ENCODE measurements at places on chromosomes 4 and X.

DNA sequence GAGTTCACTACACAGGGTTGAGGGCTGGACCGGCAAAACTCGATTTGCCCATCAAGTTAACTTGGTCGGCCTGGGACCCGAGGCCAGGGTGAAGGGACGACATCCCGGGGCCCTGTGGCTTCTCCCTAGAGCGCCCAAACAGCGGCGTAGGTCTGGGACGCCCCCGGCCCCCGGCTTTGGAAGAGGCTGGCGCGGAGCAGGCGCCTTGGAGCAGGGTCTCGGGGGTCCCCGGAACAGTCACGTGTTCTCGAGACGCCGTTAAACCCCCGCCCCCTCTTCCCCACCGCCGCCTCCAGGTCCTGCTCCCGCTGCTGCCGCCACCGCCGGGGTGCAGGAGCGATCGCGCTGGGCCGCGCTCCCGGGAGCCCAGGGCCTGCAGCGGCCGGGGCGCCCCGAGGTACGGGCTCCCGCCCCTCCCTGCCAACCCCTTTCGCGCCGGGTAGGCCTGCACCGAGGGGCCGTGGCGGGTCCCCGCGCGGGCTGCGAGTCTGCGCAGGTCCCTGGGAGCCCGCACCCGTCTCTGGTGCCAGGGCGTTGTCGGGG lies at the start of gene NPY5R:
NPY5R (plus strand) TSS at position 289 of the 543 bp plus-strand sequence. CDS start 6,382 bp downstream, outside the sequence.
- no peak for DNase-seq

DNA sequence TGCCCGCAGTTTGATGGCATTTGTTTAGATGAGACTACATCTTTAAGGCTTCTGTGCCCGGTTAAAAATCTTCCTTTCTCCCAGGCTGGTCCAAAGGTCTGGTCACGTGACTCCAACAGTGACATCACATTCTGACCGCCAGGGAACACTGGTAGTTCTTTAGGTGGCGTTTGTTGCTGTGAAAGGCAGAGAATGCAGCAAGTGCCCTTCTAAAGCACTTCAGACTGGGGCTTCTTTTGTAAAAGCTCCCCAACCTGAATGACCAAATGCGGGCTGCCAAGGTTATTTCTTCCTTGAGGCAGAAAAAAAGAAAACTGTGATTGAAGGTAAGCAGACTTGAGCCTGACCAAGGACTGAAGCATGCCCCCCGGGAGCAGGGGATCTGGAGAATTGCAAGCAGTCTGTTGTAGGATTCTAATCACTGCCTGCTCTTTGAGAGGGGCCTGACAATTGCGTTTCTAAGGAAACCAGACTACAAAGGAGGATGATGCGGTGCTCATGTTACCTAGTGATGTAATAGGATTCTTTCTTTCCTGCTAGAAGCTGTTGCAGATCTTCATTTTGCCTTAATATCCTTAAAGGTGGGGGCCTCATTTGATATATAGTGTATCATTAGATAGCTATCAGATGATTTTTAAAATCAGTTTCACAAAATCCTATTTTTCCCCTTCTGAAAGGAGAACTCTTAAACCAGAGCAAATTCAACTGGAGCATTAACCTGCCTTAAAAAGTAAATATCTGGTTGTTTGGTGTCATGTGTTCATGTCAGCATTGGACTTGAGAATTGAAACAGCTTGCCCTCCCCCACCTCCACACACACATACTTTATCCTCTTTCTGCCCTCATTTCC lies 133.1 kb downstream of the AKAP4 start:
- DNase-seq = peak; percentile 47

DNA sequence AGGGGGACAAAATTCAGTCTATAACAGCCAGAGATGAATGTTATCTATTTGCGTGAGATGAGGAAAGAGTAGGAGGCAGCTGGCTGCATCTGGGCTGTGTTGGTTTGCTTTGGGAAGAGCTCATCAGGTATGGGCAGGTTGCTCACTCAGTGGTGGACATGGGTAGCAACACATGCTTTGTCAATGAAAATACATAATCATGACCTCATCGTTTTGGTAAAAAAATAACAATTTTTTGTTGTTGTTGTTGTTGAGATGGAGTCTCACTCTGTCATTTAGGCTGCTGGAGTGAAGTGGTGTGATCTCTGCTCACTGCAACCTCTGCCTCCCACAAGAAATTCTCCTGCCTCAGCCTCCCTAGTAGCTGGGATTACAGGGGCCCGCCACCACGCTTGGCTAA lies 16.3 kb upstream of the GLOD5 start:
- no peak for DNase-seq

DNA sequence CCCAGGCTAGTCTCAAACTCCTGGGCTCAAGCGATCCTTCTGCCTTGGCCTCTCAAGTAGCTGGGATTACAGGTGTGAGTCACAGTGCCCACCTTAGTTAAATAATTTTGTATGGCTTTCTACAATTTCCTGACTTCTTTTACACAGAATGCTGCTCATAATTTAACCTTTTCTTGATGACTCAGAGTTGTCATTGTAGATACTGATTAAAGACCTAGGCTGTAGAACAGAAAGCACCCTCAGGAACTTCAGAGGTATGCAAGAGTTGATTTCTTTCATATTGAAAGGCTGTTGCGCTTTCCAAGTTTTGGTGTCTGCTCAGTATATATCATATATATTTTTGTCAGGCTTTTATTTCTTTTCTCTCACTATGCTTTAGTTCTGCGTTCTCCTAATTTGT lies 21.1 kb upstream of the GPR34 start:
- no peak for DNase-seq

DNA sequence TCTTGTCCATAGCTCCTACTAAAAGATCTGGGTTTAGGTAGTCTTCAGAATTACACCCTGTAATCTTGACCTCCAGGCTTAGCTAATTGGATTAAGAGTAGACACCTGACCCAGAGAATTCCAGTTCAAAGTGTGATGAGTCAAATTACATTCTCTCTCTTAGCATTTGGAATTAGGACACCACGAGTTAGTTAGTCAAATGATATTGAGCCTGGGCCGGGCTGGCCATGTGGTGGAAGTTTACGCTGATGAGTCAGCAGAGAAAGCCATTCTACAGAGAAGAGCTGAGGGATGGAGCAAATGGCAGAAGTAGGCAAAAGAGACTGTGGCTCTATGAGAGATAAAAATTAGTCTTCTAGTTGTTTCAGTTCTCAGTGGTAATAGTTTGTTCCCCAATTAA lies 31.1 kb downstream of the CEP44 start:
- DNase-seq = no peak

All from D341Med (cell line).